ENCODE measurements at places on chromosomes 13 and 19. TPM values are rescaled to one million over a fixed set of nuclear protein-coding genes. Genes with fewer than 3 reads are reported as not detected.

Gene STAP2
- total RNA-seq = 3.3 TPM

Gene CAPN12
- 26.7 TPM for total RNA-seq

Gene OVOL3
- not detected for total RNA-seq

Gene NKG7
- total RNA-seq = 2,907 TPM

Gene ACP5
- total RNA-seq = 20.3 TPM

Gene ELF1
- 174 TPM for total RNA-seq

Gene CCNA1
- 7.7 TPM for total RNA-seq

Gene ARHGAP45
- total RNA-seq = 601 TPM

Gene SULT2B1
- not detected for total RNA-seq

Gene CYP2A7
- not detected for total RNA-seq

Gene ZNF714
- total RNA-seq = 15.0 TPM
